ENCODE measurements at places on chromosomes 7 and 10.

- DNase-seq: no peak
Observed at GRCh38 chr10:1631282-1631681, 106.0 kb downstream of the ADARB2 start.

GRCh38 chr10:99526861-99527504, 5.8 kb upstream of the NKX2-3 start:
- DNase-seq: no peak

DNA sequence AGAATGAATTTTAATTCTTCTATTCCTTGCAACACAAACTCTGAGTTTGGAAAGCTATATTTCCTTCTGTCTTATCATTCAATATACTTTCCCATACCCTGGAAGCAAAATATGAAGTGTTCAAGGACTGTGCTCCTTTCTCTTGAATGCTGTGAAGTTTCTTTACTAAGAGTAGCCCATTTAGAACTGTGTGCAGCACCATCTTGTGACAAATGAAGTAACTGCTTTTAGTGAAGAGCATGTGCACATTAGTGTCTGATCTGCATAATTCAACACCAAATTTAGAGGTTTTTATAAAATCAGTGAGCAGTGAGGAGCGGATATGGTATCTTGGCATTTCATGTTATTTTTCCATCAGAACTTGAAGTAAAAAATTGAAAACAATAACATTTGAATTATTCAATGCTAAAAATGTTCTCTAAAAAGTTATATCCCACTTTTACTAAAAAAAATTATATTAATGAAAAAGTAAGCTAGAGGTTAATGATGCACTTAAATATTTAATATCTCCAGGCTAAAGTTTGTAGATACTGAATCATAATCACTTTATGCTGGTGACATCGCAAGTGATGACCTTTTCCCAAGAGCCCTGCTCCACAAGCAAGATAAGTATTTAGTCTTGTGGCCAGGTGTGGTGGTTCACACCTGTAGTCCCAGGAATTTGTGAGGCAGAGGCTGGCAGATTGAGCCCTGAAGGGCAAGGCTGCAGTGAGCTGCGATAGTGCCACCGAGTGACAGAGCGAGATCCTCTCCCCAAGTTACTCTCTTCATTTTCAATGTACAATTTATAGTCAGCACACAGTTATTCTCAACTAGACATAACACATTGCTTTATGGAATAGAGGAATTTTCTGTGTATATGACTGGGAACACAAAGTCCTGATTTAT, 108.8 kb upstream of the PCLO start:
- DNase-seq: peak; percentile 10

- peak; percentile 93 for DNase-seq
Observed at GRCh38 chr10:63133056-63133820, at the start of gene NRBF2. NRBF2 (plus strand) TSS chr10:63133328; CDS start chr10:63133471, 143 bp downstream.

GRCh38 chr7:50962962-50963374, 180.3 kb upstream of the GRB10 start:
- no peak for DNase-seq

DNA sequence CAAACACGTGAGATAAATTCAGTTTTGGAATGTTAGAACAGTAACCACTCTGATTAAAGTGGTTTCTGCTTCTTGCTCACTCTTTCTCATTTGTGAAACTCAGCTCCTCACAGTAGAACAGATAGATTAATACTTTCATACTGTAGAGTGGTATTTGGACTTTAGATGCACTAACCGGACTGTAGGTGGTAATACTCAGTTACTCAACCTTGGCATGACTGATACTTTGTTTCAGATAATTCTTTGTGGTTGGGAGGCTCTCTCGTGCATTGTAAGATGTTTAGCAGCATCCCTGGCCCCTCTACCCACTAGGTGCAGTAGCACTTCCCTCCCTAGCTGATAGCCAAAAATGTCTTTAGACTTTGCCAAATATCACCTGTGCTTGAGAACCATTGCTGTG, 37.6 kb downstream of the MCU start:
- DNase-seq: no peak

DNA sequence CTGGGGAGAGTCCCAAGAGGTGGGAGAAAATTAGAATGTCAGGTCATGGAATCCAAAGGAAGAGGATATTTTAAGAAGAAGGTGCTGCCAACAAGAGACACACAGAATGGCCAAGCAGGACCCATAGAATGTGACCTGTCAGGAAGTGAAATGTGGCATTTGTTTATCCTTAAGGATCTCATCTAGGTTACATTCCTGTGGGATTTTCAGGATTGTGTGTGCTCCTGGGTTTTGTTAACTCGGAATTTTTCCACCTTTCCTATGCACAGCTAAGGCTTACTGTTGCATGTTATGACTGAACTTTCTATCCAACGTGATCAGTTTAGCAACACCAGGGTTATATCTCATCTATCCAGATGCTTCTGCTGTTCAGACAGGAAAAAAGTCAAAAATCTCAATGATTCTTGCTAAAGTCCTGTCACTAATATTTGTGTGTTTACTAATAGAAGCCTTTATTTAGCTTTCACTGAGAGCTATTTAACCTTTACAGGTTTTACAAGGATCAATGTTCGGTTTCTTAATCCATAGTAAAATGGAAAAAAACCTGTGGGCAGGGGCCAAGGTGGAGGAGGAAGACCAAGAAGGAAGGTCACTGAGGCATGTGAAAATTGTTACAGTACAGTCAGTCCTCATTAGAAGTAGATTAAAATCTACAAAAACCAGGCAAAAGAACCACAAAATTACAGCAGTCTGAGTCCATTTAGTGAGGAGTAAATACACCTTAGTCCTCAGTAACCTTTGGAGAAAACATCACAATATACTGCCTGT, 437.8 kb upstream of the NPVF start:
- no peak for DNase-seq

DNA sequence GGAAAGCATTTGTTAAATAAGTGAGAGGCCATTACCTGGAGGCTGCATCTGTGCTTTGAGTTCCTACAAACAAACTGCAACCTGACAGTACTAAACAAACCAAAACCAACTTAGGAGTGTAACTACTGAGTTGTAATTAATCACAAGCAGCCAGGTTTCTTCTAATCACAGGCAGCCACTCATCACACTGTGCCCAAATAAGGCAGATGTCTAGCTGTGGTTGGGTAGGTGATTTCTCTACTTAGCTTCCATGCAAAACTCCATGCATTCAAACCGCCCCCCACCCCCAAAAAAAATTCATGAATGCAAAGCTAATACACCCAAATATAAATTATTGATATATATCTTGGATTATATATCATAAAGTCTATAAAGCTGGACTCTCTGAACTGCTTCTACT, 461.1 kb downstream of the ARL4A start:
- no peak for DNase-seq

DNA sequence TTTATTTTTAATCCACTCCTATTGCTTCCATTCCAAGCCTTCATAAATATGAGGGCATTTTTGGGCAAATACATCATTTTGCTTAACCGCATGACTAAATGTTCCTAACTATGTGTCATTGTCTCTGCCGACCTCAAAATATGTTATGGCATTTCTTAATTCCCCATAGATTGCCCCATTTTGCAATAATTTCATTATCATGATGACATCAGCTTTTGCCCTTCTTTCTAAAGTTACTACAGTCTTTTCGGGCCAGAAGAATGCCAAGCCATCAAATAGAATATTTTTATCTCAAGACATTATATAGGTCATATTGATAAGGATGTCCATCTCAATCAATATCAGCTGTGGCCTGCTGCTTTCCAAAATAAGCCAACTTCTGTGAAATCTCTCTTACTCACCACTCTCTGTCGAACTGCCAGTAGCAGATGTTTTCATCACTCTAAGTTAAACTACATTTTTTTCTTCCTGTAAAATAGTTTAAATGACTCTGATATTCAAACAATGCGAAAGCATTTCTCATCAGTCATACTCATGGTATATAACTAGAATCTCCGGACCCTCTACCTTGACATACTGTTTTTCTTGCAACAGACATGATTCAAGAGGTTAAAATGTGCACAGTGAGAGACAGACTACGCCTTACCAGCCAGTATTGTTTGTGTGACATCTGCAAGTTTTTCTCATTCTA, 1254.6 kb upstream of the CELF2 start:
- DNase-seq: peak; percentile 83

DNA sequence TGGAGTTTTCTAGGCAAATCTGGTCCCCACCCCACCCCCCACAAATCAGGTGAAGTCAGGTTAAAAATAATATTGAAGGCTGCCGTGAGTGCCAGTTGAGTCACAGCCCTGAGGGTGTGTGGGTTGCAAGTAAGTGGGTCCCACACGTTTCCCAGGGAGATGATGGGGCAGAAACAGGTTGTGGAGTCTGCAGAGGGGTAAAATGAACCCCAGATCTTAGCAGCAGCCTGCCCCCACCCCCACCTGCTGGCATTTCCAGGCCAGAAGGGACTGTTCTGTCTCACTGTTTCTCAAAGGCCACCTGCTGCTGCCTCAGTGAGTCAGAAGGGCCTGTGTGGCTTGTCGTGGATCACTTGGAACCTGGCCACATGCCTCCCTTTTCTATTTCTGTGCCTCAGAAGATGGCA, 59.8 kb upstream of the SMNDC1 start:
- DNase-seq: no peak

DNA sequence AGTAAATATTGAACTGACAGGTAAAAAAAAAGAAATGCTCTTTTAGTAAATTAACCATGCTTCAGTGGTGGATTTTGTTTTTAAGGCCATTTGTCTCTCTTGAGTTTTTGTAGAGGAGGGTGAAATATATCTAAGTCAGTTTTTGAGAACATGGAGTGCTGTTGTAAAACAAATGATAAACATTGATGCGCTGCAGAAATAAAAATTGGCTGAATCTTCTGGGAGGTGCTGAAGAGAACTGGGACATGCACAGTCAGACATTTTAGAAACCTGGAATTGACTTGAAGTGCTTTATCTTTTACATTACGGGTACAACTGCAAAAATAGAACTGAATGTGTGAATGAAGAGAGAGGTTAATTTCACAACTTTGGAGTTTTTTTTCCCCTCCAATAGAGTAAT, 203.0 kb upstream of the HDAC9 start:
- no peak for DNase-seq

- DNase-seq: no peak
Observed at GRCh38 chr7:99837649-99838361, 10.0 kb downstream of the CYP3A43 start.

DNA sequence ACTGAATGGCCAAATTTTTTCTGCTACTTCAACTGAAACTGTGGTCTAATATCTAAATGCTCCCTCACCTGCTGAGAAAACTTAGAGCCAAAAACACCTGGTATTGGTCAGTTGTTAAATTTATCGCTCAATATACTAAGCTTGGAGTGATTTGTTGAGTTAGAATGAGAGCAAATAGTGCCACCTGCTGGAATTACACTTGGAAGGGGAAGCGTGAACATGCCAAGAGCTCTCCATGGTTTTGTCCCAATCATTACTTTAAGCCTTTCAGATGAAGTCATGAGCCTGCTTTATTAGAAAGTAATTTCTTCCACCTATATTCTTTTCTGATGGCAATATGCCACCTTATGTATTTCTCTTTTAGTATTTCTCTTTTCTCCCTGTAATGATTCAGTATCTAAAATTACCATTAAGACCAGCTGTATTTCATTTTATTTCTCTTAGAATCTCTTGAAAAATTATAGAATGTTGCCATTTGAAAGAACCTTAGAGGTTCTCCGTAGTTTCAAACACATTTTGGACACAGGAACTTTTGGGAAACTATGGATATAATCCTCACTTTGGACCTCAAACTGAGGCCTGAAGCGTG, 447.8 kb upstream of the C7orf33 start:
- DNase-seq: no peak

- no peak for DNase-seq
Observed at GRCh38 chr10:131083915-131084790, 227.4 kb downstream of the TCERG1L start.

GRCh38 chr10:60549686-60550085, 160.0 kb upstream of the ANK3 start:
- no peak for DNase-seq

DNA sequence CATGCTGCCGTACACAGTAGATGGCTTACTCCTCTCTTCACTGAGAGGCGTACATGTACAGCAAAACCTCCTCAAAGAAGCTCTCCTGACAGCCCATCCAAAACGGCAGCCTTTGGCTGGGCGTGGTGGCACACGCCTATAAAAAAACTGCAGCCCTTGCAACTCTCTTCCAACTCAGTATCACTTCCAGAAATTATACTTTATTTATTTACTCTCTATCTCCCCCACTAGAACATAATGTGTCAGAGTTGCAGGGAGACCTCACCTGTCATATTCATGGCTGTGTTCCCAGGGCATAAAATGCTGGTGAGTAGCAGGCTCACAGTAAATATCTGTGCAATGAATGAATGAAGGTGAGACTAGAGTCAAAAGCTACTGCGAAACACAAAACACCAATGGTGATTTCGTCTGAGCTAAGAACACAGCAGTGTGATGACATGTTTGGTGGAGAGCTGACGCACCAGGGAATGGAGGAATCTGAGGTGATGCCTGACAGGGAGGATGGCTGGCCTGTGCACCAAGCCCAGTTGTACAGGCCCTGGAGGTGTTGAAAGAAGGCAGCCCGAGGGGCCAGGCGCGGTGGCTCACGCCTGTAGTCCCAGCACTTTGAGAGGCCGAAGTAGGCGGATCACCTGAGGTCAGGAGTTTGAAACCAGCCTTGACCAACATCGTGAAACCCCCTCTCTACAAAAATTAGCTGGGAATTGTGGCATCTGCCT, 55.3 kb downstream of the COBL start:
- no peak for DNase-seq

DNA sequence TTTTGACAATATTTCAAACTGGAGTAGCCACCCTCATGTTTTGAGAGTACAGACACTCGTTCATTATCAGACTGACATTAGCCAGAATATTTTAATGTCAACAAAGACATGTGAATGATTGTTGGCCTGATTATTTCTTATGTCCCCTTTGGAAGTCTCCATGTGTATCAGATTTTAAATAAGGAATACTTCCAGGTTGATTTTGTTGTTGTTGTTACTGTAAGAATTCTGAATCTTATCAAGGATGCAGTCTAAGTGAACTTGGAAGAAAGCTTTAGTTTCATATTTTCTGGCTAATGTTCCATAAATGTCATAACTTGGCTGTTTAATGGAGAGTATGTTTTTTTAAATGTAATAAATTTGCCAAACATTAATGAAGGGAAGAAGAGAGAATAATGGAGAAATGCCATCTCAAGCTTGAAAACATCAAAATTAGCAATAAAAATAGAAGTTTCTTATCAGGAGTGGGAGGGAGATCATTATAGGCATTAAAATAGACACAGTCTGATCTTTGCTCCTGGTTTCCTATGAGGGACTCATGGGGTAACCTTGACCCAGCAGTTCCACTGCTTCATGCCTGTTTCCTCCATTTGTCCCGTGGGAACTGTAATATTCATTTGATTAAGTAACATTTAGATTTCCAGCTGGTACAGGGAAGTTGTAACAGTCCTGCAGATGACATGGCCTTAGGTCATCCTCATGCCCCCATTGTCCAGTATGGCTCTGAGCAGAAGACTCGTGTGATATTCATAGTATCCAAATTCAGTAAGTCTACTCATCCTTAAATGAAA, 122.4 kb upstream of the KIAA1217 start:
- DNase-seq: no peak
